GM20000 (cell line): ENCODE measurements at places on chromosomes 16 and 17.
A peak's percentile ranks its signal among the peaks of the same experiment; 100 is the strongest.

DNA sequence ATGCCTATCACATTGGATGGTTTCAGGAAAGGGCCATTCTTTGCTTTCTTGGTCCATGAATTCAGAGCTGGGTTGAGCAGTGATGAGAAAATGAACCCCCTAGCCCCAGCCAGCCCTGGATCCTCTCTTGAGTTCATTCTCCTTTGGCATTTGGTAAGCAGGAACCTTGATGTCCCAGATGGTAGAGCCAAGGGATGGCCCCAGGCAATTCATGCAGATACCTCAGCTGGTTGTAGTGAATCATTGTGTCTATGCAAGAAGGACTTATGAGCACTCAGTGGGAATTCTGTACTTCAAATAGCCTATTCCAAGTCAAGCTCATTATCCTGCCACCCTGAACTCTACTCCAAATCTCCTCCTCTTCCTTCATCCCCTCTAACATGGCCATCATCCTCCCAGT lies 412.7 kb downstream of the UTP18 start:
- no peak for DNase-seq

DNA sequence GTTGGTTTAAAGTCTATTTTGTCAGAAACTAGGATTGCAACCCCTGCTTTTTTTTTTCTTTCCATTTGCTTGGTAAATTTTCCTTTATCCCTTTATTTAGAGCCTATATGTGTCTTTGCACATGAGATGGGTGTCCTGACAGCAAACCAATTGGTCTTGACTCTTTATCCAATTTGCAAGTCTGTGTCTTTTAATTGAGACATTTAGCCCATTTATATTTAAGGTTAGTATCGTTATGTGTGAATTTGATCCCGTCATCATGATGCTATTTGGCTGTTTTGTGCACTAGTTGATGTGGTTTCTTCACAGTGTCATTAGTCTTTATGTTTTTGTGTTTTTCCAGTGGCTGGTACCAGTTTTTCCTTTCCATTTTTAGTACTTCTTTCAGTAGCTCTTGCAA lies 127.7 kb upstream of the ZNF267 start:
- no peak for DNase-seq

GRCh38 chr16:15759070-15759469 lies 97.8 kb downstream of the MYH11 start:
- no peak for DNase-seq

DNA sequence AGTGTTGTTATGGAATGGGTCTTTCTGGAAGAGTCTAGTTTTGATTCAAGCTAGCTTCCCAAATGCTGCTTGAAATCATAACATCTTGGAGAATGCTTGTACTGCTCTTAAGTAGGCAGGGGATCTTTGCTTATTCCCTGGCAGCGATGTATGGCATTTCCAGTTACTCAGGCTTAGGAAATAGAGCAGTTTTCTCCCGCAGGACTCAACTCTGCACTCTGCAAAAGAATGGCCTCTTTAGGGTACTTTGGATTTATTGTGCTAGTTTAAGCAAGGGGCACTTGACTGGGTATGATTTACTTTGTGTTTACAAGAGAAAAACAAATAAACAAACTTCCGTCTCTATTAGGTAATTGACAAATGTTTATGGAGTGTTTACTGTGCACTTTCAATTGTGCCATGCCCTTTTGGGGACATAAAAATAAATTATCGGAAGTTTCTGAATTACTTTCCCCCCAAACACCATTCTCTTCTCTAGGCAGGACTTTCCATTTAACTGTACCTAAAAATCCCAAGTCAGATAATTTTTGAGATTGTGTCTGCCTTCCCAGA lies 164.0 kb downstream of the MAP2K6 start:
- DNase-seq, result no peak

DNA sequence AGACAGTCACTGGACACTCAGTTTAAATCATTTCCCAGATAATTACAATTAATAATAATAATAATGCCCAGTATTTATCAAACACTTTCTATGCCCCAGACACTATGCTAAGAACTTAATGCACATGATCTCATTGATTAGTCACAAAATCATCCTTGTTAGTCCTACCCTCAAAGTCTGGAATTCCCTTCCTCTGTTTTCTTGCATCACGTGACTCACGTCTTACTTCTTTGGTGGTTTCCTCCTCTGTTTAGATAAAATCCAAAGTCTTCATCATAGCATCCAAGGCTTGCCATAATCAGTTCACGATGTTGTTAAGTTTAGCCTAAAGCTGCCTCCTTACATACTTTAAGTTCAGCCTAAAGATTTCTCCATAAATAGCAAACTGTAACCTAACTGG lies 471.9 kb downstream of the PMP22 start:
- no peak for DNase-seq

- DNase-seq, result peak; percentile 65
Measured at GRCh38 chr16:23801378-23801777, 34.4 kb upstream of the PRKCB start.
